Activated CD4-positive, alpha-beta T cell treated with anti-CD3 and anti-CD28 coated beads, Interleukin-2, Interleukin-4, amounts not matched to agents 100 ng/mL and 50 ng/mL, durations not matched to agents 16 hours and 8 hours (primary cell): ENCODE measurements at places on chromosomes 2 and 18.

DNA sequence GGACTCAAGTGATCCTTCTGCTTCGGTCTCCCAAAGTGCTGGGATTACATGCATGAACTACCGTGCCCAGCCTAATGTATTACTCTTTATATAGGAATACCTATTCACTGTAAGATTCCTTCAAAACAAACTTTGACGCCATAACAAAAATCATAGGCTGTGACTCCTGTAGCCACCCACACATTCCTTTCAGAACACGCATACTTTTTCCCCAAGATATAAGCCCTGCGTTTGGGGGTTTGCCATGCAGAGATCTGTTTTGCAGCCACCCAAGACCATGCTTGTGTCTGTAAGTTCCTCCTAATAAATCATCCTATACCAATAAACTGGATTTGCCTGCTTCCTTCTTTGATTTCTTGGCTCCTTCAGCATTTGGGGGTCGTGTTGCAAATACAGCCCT is 46.0 kb upstream of the STON1 start:
- DNase-seq, result no peak

- DNase-seq, result no peak
Measured at GRCh38 chr18:39481281-39481680, 1915.7 kb upstream of the CELF4 start.

DNA sequence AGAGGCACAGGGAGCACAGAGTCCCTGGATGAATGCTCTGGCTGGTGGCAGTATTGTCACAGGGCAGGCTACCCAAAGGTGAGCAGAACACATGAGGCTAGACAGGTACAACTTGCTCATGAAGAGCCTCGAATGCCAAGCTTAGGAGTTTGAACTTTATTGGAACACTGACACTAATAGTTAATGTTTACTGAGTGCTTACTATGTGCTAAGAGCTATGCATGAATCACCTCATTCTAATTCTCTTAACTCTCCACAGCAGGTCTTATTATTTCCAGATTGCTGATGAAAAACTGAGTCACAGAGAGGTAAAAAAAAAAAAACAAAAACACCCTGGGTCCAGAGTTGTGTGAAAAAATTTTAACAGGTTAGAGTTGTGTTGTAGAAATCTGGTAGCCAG is 6.1 kb upstream of the EMX1 start:
- DNase-seq, result no peak

- no peak for DNase-seq
Measured at GRCh38 chr2:167825664-167826063, 421.7 kb downstream of the STK39 start.

DNA sequence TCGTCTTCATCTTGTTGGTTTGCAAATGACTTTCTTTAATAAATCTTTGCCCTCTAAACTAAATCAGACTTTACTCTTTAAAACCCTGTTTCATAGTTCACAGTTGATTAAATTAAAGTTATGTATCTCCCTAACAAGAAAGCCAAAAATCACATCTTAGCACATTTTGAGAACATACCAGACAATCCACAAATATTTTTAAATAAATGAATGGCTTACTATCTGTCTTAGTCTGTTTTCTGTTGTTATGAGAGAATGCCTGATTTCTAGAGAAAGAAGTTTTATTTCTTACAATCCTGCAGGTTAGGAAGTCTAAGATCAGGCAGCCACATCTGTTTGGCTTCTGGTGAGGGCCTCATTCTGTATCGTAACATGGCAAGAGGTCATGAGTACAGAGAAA is 1090.2 kb upstream of the PIK3C3 start:
- no peak for DNase-seq

- DNase-seq, result no peak
Measured at GRCh38 chr2:72538486-72538885, 287.3 kb downstream of the EXOC6B start.

- DNase-seq, result no peak
Measured at GRCh38 chr18:58898010-58898799, 33.5 kb downstream of the ZNF532 start.

DNA sequence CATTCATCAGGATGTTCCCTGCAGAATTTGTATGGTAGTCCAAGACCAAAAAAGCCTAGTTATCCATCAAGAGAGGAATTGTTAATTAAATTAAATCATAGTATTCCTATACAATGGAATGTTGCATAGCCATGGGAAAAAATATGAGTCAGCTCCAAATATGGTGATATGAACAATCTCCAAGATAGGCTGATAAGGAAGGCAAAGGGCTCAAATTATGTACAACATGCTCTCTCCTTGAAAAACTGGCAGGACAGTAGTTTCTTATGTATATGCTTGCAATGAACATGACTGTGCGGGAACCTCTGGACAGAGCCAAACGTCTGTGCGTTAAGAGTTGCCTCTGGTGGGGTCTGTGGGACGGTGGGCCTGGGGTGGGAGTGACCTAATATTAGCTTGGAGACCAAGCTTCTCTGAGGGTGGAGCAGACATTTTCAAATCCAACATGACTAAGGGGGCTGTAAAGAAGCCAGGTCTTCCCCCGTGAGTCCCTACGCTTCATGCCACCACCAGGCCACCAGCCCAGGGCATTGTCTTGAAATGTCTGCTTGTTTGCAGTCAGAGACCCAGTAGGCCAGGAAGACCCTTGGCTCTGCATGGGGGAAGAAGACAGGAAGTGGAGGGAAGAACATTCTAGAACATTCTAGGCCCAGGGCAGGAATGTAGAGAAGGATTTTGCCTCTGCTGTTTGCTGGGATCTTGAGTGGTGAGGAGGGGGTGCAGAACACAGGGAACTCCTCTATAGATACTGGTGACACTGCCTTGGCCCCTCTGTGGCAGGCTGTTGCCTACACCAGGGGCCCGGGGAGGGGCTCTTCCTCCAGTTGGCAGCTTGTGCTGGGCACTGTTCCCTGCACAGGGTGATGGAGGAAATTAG is 244.0 kb upstream of the HS6ST1 start:
- DNase-seq, result no peak

- no peak for DNase-seq
Measured at GRCh38 chr2:26457695-26458364, 20.1 kb downstream of the OTOF start.

GRCh38 chr2:46114996-46115395 is 182.2 kb upstream of the EPAS1 start:
- no peak for DNase-seq

DNA sequence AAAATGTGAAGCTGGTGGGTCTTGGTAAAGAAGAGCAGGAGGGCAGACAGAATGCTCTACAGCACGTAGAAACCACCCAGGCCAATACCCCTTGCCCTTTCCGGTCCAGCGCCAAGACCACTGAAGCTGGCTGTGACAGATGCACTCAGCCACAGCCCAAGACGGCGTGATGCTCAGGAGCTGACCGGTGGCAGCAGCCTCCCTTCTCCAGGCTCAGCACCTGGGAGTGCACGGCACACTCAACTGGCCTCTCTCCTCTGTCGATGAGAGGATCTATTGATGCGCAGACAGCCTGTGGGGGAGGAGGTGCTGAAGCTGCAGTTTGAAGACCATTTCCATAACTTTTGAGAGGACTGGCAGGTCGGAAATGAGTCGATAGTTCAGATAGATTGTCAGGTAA is 141.0 kb upstream of the MYT1L start:
- no peak for DNase-seq

DNA sequence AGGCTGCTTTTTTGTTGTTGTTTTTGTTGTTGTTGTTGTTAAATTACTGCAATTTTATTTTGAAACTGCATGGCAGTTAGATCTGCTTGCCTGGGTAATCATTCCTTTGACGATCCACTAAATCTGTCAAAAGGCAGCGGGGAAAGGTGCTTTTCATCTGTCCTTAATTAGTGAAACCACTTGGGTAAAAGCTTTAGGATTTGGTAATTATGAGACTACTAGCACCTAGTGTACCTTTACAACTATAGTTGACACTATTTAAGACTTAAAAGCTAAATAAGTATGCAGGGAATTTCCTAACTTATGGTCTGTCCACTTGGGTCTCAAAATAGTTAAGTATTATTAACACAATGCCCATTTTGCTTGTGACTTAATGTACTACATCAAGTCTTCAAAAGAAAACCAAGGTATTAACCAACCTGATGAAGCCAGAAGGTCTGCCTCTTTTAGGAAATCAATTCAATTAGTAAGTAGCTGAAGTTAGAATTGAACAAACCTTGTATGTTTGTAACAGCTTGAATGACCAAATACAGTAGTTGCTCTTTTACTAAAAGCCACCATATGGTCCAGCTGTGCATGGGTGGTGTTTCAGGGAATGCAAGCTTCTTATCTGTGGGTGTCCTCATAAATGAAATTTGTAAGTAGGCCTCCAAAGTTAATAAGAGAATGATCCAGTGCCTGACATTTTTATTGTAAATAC is 44.8 kb downstream of the NAB1 start:
- peak; percentile 68 for DNase-seq

DNA sequence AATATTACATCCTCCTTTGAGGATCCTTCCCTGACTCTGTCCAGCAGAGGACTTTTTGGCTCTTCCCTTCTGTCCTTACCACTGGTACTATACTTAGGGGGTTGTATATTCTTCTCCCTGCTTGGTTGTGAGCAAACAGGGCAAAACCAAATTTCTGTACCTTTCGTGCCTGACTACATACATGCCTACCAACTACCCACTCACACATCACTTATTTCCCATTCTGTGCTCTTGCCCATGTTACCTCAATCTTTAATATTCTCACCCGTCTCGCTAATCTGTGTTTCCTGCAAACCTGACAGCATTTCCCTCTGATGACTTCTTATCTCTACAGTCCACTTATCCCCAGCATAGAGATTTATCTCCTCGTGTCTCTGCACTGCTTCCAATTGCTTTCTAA is 58.6 kb downstream of the FTCDNL1 start:
- no peak for DNase-seq

DNA sequence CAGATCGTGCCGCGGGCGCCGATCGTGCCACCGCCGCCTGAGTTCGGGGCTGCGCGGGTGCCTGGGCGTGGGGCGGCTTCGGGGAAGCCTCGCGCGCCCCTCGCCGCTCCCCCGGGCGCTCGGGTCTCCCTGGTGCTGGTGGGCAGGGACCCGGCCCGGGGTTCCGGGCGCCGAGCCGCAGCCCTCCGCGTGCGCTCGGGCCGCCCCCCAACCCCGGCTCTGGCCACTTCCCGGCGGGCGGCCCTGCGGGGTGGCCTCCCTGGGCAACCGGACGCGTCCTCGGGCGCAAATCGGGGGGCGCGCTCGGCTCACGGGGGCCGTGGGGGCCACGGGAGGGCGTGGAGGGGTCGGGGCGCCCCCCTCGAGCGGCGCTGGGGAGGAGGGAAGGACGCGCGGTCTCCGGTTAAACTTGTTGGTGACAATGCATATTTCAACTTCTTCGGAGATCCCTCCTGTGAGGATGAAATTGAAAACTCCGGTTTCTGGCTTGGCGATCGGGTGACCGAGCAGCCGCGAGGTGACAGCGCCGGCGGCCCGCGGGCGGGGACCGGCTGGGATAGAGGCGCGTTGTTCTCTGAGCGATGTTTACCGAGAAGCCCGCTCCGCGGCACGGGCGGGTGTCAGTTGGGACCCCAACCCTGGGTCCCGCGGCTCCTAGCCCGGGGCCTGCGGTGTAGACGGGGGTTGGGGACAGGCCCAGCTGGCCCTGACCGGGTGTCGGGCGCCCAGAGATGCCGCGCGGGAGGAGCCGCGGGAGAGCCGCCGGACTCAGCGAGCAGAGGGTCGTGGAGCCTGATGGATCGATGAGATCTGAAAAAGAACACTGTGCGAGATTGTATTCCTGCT is 676 bp downstream of the SH3BP4 start:
- DNase-seq, result no peak

DNA sequence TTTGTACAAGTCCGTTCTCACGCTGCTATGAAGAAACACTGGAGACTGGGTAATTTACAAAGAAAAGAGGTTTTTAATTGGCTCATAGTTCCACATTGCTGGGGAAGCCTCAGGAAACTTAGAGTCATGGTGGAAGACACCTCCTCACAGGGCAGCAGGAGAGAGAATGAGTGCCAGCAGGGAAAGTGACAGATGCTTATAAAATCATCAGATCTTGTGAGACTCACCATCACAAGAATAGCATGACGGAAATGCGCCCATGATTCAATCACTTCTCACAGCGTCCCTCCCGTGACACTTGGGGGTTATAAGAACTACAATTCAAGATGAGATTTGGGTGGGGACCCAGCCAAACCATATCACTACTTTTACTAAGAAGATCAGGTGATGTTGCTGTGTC is 285.8 kb downstream of the TMX3 start:
- no peak for DNase-seq

DNA sequence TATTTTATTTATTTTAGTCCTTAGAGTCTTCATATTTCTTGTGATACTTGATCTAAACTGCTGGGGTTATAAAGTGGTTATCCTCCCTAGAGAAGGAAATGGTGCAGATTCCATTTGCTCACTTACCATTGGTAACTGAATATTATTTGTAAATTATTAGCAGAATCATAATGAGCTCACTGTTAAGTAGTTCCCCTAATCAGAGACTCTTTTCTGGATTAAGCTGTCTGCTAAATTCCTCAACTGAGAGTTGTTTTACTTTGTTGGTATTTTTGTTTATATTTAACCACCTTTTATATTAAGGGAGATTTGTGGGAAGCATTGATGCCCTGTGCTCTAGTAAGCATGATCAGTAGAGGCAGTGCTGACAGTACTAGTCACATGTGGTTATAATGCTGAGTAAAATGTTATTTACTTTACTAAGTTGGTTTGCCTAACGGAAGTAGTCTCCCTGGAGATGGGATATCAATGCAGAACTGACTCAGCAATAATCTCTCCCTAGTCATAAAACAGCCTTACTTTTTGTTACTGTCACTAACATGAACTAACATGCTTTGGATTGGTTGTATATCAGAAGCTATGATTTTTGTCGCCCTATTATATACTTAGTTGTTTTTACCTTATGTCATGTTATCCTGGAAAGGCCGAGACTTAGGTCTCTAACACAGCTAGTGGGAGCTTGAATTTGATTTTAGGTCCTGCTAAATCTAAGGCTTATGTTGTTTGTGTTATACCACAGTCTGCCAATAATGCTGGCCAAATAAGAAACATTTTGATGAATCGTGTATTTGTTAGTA is 166.7 kb downstream of the MCFD2 start:
- DNase-seq, result no peak

DNA sequence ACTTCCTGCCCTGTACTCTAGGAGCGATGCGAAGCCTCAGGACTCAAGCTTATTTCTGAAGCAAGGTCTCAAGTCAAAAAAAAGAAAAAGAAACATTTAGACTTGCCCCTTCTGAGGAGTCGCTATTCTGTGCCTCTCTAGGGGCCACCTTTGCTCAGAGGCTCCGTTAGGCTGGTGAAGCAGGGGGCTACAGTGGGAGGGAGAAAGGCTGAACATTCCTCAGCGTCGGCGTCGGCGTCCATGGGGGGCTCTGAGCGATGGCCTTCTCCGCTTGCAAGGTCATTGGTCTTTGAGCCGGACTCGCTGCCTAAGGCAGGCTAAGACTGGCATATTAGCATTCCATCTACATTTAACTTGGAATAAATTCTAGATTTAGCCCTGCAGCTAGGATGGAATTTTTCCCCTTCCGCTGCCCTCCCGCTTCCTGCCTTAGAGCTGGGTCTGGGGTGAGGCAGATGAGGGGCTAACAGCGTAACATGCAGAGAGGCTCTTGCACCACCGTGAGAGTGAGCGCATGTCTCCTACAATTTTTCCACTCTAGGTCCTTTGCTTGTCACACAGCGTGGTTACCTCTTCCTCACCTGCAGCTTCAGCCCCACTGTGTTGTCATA is 53.6 kb upstream of the ATL2 start:
- no peak for DNase-seq
